ENCODE measurements at places on chromosomes 4 and X.

DNA sequence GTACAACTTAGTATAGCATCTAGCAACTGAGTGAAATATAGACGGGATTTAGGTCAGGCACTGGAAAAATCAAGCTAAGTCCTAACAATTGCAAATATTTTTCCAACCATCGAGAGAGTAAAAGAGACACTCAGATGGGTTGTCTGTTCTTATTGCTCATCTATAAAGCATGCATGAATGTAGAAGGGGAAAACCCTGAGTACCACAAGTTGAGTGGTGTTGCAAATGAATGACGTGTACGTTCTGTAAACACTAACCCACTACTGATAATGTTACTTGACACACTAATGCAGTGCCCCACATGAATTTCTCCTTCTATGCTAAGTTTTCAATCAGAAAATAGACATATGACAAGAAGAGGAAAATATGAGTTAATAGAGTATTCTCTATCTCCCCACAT is 211.2 kb downstream of the COX18 start:
- no peak for DNase-seq

DNA sequence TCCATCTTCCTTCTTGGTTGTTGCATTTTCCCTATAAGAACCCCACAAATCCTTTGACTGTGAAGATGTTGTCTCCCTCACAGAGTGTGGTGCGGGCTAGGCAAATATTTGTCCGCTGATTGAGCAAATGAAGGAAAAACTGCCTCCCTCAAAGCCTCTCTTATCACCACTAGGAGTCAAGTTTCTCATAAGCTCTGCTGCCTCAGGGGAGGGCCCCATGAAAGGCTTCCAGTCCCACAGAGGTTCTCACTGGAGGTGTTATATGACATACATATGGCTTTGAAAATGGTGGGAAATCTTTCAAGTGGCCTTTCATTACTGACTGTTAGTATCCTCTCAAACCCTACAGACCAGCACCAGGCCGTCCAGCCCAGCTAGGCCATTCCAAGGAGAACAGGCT is 9.3 kb downstream of the VGLL1 start:
- no peak for DNase-seq

DNA sequence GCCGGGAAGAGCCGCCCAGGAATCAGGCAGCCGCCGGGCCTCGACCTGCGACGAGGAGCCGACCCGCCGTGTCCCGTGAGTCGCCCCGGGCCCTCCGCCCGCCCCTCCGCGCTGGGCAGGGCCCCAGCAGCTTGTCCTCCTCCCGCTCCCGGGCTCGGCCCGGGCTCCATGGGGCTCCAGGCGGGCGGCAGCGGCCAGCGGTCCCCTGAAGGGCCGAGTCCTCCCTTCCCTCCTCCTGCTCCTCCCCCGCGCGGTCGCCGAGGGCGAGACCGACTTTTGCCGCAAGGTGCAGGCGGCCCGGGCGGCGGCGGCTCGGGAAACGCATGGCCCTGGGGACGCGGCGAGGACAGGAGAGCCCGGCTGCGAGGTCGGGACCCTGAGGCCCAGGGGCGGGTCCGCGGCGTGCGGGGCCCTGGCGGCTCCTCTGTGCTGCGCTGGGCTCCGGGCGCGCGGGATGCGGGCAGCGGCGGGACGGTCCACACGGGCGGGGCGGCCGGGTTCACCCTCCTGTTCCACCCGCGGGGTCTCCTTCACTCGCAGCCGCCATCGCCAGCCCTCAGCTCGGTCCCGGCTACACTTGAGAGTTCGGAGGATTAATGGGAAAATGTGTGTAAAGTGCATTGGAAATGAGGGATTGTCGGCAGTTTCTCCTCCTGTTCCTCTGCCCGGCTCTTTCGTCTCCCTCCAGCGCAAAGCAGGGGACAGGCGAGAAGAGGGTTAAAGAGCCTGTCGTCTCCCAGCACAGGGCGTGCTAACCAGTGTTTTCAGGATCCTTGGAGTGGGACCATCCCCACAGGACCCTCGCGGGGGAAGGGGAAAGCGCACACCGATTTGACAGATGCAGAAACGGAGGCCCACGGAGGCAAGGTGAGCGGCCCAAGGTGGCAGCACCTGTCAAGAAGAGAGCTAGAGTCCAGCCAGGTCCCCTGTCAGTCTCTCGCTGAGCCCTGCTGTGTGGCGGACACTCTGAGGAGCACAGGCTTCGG is 16.6 kb upstream of the ZNF718 start:
- no peak for DNase-seq

DNA sequence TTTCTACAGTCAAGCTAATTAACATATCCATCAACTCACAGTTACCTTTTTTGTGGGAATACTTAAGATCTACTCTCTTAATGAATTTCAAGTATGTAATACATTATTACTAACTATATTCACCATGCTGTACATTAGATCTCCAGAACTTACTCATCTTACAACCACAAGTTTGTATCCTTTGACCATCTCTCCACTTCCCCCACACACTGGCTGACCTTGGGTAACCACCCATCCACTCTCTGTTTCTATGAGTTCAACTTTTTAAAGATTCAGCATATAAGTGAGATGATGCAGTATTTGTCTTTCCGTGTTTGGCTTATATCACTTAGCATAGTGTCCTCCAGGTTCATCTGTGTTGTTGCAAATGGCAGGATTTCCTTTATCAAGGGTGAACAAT is 30.5 kb upstream of the MAGED1 start:
- DNase-seq = no peak

DNA sequence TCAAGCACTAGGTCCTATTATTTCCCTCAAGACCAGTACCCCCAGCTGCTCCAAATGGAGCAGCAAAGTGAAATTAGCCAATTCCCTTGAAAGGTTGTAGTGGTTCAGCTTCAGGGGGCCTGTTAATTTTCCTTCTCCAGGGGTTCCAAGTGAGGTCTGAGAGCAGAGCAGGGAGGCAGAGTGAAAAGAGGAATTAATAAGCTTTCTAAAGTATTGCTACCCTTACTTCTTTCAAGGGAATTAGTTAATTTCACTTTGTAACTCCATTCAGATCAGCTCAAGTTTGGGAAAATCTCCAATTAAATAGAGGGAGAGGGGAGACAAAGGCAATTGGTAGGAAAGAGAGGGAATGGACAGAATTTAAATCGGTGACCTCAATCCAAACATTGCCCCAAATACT is 78.7 kb upstream of the SLC7A11 start:
- no peak for DNase-seq

DNA sequence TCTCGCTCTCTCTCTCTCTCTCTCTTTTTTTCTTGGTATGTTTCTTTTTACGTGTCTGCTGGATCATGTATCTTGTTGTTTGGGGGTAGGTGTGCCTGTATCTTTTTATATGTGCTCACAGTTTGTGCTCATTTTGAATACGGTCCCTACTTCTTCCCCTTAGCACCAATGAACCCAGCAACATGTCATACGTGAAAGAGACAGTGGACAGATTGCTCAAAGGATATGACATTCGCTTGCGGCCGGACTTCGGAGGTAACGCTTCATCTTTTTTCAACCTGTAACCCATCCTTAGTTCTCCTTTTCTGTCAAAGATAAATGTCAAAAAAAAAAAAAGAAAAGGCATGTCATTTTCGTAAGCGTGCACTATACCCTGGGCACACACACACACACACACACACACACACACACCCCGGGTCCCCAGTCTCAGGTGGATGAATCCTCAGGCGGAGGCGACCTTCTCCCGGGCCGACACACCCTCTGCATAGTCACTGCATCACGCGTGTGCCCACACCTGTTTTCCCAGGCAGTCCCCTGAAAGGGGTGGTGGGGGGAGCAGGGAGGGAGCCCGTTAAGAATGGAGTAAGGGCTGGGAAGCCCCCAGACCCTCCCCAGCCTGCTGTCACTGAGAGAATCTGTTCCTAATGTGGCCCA is 511 bp downstream of the GABRB1 start:
- DNase-seq = no peak

- DNase-seq = no peak
These were observed 165.3 kb downstream of the BTC start for GRCh38 chr4:74628852-74629620.

DNA sequence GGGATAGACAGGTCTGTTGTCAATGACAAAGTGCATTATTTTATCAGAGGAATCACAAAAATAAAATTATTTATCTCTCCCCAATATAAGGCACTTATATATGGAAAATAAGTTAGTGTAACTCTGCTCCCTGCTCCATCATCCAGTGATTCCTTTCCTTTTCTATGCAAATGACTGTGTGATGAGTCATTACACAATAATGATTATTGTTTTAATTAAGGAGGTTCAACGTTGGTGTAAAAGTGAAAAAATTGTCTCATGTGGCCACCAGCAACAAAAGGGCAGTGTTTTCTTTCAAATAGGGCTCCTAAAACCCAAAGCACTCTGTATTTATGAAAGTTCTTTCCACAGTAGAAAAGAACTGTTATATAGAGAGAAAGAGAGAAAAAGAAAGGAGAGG is 16.7 kb downstream of the SLC7A11 start:
- no peak for DNase-seq

DNA sequence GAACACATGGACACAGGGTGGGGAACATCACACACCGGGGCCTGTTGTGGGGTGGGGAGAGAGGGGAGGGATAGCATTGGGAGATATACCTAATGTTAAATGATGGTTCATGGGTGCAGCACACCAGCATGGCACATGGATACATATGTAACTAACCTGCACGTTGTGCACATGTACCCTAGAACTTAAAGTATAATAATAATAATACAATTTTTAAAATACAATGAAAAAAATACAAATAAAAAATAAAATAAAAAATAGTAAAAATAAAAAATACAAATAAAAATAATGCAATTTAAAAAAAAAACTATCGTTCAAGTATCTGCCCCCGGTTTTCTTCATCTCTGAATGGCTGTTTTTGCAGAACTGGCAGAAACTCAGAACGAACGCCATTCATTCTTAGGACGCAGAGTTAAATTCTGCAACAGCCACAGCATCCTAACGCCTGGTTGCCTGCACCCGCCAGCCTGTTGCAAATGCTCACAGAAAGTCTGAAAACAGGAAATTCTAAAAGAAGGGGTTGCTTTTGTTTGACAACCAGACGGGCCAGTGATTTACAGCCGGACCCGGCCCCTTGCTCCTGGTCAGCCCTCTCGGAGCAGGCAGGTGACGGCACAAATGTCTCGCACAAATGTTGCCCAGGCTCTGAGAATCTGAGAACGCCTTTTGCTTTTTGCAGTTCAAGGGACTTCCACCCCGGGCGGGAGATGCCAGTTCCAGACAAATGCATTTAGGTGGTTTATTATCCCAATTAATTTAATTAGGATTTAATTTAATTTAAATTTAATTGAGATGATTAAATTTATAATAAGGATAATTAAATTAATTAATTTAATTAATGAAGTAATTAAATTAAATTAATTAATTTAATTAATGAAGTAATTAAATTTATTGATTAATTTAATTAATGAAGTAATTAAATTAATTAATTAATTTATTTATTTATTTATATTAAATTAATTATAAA is 47.8 kb downstream of the CRLF2 start:
- DNase-seq = no peak

DNA sequence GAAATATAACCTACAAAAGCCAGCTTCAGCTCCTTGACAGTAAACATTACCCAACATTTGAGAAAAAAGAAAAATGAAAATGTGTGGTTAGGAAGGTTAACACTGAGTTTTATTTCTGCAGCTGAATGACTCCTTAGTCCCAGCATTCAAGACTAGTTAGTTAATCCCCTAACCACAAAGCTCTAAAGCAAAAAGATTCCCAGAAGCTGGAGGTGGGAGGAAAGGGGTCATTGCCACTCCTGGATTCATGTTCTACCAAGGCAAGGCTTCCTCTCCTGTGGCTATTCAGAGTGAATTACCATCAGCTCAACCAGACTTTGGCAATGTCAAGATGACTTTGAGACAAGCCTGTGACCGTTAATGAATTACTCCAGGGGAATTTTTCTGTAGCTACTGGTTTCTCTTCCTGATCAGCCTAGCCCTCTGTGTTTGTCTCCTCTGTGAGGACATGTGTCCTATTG is 63.6 kb downstream of the HADH start:
- DNase-seq = no peak
